ENCODE measurements at places on chromosomes 16 and 17.

- no peak for DNase-seq
Measured at GRCh38 chr17:34485999-34486398, 93.4 kb upstream of the TMEM132E start.

- no peak for DNase-seq
Measured at GRCh38 chr17:69047368-69048263, 13.1 kb downstream of the ABCA9 start.

GRCh38 chr17:42519546-42520491 lies 16.2 kb upstream of the NAGLU start:
- DNase-seq, result no peak

DNA sequence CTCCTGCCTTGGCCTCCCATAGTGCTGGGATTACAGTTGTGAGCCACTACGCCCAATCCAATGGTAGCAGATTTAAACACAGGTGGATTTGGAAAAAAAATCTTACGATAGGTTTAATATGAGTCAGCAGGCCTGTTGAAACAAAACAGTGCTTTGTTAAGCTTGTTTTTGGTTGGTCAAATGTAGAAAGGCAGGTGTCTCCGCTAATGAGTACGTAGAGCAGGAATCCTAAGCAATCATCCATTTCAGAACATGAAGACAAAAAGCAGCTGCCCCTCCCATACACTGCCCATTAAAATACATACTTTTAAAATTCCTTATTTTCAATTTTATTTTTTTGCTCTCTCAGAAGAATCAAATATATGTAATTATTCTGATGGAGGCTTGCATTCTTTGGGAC lies 1.9 kb upstream of the WWOX start:
- no peak for DNase-seq

DNA sequence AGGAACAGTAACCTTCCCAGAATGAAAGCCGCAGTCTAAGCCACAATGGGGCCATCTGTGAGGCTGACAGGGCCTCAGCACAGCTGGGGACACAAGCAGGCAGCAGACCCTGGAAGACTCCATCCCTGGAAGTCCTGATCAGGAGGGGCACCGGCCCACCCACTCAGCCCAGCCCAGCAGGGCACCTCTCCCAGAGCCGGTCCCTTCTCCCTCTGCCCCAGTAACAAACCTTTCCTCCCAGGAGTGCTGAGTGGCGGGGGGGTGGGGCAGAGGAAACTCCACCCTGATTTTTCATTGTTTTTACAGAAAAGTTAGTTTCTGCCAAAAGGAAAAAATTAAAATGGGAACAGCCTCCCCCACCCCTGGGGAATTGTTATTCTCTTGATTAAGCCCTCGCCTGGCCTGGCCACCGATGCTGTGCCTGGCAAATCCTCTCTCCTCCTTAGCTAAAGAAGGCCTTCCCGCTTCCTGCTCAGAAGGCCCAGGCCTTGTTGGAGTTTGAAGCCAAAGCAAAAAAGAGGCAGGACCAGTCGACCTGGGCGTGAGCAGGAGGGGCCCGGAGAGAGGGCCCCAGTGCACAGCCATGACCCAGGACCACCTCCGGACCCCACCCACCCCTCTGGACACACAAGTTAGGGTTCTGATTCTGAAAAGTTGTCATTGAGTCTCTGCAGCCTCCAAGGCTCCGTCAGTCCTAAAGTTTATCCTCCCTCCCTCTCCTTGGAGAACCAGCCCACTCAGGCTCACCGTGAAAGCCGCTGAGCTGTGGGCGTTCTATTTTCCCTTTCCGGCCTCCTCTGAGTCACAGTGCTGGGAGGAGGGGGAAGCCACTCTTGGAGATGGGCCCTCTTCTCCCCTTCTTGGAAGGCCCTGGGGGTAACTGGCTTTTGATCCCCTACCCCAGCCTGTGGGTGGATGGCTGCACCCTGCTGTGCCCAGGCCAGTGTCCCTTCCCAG lies 128.4 kb upstream of the TNRC6C start:
- DNase-seq, result no peak

DNA sequence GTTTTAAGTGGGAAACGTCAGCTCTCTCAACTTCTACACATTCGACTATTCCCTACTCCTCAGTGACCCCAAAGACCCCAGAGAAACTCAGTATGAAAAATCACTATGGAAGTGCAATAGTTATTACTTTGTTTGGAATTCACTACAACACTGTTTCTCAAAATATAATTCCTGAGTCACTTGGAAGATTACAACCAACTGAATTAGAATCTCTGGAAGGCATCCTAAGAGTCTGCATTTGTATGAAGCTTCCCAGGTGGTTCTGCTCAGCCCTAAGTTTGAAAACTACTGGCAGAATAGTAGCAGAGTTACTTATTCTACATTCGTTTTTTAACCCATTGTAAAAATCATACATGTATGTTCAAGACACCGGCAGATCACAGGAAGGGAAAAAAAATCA lies 525.6 kb downstream of the MAF start:
- no peak for DNase-seq

All from NCI-H2081 (cell line).